BE2C (cell line): ENCODE measurements at places on chromosomes 4 and X.

DNA sequence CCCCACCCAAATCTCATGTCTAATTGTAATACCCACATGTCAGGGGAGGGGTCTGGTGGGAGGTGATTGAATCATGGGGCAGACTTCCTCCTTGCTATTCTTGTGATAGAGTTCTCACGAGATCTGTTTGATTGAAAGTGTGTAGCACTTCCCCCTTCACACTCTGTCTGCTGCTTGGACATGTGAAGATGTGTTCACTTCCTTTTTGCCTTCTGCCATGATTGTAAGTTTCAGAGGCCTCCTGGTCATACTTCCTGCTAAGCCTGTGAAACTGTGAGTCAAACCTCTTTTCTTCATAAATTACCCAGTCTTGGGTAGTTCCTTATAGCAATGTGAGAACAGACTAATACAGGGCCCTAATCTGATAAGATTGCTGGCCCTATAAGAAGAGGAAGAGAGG lies 1514.8 kb downstream of the RPA4 start:
- no peak for DNase-seq

DNA sequence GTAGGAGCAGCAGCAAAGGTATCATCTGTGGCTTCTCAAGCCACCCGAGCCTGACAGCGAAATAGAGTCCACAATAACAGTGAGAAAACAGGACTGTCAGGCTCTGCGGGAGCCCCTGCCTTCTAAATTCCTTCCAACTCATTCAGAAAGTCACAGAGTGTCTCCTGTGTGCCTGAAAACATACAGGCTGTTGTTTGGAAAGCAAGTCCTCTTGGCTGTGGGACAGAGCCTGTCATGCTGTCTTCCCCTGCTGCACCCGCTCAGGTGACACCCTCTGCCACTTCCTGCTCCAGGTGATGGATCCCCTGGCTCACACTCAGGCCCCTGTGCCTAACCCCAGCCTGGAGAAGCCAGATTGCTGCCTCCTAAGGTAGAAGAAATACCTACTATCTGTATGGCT lies 152.3 kb downstream of the RAB28 start:
- no peak for DNase-seq

- DNase-seq, result no peak
Observed at GRCh38 chr4:118948545-118949144, 60.0 kb downstream of the SYNPO2 start.

GRCh38 chr4:172188248-172188988 lies 375.2 kb downstream of the GALNTL6 start:
- DNase-seq, result no peak

GRCh38 chr4:179626687-179627086 lies 2184.4 kb upstream of the AGA start:
- DNase-seq, result peak; percentile 52

DNA sequence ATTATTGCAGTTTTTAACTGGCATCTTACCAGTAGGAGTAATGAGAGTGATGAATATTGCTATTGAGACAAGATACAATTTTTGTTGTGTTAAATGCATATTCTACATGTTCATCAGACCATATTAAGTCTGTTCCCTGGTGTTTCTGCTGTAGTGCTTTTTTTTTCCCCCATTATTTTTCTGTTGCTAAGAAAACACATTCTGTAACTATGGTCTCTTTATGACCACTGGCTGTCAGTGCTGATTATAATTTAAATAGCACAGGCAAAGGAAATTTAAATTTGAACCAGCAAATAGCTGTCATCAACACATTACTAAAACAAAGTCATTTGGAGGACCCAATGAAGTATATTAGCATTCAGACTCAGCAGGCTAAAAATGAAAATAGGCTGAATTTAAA lies 98.3 kb upstream of the ANKRD50 start:
- no peak for DNase-seq

DNA sequence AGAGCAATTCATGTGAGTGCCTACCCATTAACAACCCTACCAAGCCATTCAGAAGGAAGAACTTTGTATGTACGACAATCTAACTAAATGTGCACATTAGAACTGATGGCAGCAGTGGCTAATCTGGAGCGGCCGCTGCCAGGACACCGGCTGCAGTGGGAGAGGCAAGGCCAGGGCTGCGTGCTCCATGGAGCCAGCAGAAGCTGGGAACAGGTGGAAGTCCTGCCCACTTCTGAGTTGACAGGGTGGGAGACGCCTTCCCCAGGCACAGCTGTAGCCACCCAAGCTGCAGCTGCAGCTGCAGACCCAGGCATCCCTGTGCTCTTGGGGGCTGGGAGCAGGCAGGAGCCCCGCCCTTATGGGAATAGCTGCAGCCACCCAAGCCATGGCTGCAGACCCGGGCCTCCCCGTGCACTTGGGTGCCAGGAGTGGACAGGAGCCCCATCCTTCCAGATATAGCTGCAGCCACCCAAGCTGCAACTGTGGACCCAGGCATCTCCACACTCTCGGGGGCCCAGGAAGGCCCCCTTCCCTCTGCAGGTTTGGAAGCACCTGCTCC lies 79.1 kb upstream of the DDX60 start:
- no peak for DNase-seq

DNA sequence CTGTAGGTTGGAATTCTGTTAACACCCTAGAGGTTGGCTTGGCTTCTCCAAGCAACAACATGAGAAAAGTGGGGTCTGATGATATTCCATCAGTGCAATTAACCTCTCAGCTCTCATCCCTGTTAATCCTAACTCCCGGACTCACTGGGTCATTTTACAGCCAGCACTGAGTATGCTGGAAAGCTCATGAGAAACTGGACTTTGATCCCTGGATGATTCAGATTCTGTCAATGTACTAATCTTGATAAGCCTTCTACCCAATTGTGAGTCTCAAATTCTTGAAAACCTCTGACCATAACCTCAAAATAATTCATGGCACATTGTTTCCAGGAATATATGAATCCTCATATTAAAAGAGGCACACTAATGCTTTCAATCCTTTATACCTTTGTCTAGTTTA lies 244.3 kb upstream of the DCAF8L1 start:
- DNase-seq, result no peak

DNA sequence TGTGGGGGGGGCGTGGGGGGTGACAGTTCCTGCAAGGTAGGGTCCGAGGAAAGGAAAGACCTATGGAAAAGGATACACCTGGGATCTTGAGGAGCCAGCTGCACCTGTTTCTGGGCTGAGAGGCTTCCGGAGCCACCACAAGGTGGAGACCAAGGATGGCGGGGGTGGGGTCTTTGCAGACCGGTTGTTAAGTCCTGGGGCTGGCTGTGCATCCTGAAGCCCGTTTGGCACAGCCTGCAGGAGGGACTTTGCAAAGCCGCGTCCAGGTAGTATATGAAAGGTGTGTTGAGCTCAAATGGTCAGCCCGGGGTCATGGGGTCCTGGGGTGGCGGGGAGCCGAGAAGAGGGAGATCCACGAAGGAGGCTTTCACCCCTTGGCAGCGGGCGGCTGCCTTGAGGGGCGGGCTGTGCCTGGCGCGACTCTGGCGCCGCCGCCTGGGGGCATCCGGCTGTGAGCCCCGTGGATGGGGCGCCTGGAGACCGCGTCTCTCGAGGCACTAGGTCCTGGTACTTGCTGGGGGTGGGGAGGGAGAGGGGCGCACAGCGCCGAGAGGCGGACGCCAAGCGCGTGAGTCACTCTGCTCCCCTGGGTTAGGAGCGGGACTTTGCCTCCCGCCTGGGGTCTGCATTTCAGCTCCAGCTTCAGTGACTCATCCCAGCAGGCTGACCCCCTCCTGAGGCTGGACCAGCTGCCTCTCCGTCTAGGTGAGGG lies 58.2 kb upstream of the DYNLT3 start:
- DNase-seq, result peak; percentile 76

GRCh38 chr4:69858690-69859089 lies 1.3 kb downstream of the SULT1E1 start:
- DNase-seq, result no peak

DNA sequence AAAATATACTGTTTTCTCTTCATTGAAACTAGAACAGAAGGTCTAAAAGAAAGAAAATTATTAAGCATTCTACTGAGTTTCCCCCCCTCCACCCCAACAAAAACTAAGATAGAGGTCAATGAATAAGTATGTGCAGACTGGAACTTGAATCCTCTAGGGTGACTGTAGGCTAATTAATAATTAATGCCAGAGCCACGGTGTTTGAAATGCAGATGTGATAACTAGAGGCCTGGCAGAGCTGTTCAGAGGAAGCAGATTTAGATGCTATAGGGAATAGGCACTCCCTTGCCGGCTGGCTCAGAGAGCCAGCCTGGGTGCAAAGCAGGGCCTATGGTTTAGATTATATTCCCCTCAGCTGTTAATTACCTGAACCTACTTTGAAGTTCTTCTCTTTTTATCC lies 12.2 kb upstream of the POU3F4 start:
- DNase-seq, result no peak

- no peak for DNase-seq
Observed at GRCh38 chrX:134718966-134719317, 60.7 kb upstream of the PLAC1 start.

DNA sequence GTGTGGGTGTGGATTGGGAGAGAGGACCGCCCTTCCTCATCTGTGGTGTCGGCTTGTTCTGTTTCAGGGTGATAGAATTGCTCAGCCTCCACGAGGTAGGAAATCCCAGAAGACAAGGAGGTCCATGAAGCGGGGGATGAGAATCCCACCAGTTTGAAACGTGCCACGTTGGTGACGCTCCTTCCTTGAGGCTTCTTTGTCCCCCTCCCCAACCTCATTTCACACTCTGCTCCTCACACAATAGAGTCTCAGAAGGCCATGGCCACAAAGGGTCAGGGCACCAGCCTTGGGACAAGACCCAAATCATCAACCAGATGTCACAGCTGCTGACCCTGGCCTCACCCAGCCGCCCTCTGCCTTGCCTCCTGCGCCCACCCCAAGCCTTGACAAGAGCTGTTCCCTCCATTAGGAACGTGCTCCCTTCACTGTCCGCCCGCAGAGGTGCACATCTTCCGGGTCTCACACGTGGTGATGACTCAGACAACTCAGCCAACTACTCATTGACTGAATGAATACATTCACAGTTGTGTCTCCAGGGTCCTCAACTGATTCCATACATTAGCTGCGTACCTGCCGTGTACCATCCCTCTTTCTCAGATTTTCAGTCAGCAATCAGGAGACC lies 18.3 kb downstream of the BLOC1S4 start:
- DNase-seq, result no peak

DNA sequence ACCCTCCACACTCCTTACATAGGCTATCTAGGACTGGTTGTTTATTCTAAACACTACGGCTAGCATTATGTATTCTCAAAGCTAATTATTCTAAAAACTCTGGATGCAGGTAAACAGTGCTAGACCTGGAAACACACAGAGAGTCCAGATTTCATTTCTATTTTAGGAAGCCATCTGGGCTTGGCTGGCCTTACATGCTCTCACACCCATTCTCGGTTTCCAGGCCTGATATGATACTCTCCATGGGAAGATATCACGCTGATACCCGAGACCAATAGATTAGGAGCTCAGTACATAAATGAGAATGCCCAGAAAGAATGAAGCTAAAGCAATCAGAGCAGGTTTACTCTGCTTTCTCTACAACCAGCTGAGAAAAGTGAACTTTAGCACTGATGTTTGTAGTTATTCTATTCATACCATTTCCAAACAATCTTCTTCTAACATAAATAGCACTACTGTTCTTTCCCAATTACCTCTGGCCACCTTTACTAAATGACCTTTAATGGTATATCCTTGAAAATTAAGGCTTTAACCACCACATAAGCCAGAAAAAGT lies 973.3 kb downstream of the PCDH18 start:
- DNase-seq, result no peak

GRCh38 chr4:186999686-187000085 lies 276.0 kb upstream of the FAT1 start:
- no peak for DNase-seq

- no peak for DNase-seq
Observed at GRCh38 chr4:2651998-2652397, 104.1 kb downstream of the TNIP2 start.

DNA sequence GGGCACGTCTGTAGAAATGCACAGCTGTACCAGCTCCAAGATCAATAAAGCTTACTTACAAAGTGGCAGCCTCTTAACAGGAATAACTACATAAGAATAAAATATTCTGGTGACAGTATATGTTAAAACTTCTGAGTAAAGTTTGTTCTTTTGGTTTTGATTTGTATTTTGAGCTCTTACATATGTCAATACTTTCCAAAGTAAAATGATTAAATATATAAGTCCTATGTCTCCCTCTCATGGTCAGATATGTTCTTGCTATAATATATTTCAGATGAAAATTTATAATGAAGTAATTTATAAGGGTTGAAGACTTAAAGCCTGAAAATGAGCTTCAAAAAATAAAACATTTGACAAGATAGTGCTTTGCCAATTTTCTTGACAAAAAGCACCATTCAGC lies 254.4 kb downstream of the NPFFR2 start:
- DNase-seq, result no peak

DNA sequence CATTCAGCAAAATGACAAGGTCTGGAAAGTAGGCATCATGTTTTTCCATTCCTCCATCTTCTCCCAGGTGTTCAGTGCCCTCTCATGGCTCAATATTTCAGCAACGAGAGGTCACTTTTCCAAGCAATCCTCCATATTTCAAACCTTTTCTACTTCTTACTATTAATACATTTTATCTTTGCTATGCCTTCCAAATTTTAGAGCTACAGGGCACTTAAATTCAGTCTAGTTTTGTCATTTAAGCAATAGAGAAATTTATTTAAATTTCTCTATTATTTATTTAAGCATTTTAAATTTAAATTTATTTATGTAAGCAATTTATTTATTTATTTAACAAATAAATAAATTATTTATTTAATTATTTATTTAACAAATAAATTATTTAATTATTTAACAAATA lies 305.1 kb upstream of the ANXA10 start:
- DNase-seq, result no peak

DNA sequence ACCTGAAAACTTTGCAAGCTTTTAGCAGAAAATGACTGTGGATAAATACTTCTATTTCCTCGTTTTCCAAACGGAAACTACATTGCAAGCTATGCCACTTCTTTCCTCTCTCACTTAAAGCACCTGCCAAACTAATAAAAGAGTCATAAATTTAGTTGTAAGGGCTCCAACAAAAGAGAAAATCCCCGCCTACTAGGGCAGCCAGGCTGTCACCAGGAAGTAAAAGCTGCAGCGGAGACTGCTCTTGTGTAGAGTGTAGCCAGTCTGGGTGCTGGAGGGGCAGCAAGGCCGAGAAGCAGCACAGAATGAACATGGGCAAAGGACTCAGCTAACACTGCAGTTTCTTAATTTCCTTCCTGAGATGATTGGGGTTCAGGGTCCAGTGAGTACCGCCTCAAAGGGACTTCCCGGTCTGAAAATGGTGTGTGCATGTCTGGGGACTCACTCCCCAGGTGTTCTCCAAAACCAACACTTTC lies 89.3 kb upstream of the MAML3 start:
- no peak for DNase-seq

- no peak for DNase-seq
Observed at GRCh38 chr4:184806229-184806550, 19.6 kb downstream of the ACSL1 start.

DNA sequence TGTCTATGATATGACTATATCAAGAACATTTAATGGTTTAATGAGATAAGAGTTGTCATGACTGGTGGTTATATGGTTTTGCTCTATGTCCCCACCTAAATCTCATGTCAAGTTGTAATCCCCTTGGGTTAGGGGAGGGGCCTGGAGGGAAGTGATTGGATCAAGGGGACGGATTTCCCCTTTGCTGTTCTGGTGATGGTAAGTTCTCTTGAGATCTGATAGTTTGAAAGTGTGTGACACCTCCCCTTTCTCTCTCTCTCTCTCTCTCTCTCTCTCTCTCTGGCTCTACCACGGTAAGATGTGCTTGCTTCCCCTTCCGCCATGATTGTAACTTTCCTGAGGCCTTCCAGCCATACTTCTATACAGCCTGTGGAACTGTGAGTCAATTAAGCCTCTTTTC lies 803.4 kb downstream of the TRIML1 start:
- no peak for DNase-seq

- DNase-seq, result no peak
Observed at GRCh38 chrX:132367984-132368383, 120.9 kb downstream of the MBNL3 start.
